NCI-H1105 treated with DMSO at 0.1 percent for 48 hours (cell line): ENCODE measurements at places on chromosomes 7 and 10.

DNA sequence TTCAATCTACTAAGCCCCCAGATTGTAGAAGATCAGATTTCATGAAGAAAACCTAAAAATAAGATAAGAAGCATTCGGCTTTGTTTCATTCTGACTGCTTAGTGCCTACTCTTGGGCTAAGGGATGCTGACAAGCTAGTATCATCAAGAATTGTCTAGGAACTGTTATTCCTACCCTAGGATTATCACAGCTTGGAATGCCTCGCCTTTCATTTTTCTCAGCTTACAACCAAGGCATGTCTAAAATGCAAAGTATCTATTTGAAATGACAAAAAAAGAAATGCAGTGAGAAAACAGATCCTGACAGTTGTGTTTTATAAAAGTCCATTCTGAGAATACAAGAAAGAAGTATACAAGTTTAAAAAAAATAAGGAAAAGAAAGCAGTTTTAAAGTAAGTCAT, 441.0 kb downstream of the KCNMA1 start:
- DNase-seq, result no peak

GRCh38 chr7:70944516-70944915, 187.4 kb upstream of the GALNT17 start:
- no peak for DNase-seq

DNA sequence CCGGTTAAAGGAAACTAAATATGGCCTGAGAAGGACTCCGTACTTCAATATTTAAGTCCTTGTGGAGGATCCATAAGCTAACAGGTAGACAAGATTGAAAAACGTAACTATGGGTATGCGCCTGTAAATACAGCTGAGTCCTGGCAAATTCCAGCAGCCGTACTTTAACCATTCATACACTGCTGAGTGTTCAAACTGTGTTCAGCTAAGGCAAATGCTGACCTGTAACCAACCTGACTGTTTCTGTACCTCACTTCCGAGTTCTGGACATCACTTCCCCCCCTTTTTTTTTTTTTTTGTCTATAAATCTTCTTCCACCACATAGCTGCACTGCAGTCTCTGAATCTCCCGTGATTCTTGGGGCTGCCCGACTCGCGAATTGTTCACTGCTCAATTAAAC, 69.1 kb downstream of the SRPK2 start:
- DNase-seq, result no peak

DNA sequence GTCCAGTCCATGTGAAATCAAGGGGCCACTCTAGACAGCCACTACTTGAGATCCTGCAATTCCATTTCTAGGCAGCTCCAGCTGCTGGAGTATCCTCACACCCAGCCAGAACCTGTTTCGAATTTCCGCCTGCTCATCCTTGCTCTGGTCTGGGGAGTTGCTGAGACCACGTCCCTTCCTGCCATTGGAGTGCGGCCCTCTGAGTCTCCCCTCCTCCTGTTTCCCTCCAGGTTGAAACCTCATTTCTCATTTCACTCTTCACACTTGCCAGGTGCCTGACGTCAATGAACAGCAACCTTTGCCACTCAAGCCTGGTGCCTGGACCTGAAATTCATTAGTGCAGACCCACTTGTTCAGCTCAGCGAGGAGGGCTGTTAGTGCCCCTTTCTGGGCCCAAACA, 307.5 kb upstream of the SHH start:
- no peak for DNase-seq

DNA sequence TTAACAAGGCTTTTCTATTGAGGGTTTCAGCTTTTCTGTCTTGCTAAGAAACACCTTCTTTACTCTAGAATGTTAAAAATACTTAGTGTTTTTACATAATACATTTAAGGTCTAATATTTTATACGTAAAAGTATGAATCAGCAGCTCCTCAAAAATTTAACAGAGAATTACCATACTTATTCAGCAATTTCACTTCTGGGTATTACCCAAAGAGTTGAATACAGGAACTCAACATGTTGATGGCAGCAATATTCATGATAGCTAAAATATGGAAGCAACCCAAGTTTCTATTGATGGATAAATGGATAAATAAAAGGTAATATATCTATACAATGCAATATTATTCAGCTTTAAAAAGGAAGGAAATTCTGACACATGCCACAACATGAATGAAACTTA, 9.7 kb upstream of the OR13A1 start:
- DNase-seq, result no peak

DNA sequence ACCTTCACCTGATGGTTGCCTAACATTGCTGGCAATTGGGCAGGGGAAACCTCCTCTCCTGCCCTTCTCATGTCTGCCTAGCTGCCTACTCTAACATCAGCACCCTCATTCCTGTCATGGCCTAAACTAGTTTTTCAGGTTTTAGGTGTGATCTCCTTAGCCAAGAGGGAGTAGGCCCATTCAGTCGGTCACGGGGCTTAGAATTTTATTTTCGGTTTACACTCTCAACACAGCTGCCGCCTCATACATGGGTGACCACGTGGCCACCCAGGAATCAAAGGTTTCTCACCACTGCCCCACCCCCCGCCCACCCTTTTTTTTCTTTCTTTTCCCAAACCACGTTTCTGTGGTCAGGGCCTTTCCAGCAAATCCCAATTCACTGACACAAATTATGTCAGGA, 97.2 kb downstream of the RALA start:
- DNase-seq, result no peak

DNA sequence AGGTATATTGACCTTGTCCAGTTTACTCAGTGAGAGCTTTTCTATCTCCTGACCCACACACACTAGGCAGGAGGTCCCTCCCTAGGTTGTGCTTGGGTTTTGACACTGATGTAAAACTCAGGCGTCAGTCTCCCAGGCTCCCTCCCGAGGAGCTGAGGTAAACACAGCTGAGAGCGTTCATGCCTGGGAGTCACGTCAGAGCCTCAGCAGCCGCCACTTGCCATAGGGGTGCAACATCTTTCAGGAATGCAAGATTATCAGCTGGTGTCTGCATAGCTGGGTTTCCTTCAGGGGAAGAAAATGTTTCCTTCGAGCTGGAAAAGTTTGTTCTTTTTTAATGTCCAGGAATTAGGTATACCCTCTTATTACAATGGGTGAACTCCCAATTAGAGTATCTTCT, 70.6 kb downstream of the FGFR2 start:
- DNase-seq, result peak; percentile 13

DNA sequence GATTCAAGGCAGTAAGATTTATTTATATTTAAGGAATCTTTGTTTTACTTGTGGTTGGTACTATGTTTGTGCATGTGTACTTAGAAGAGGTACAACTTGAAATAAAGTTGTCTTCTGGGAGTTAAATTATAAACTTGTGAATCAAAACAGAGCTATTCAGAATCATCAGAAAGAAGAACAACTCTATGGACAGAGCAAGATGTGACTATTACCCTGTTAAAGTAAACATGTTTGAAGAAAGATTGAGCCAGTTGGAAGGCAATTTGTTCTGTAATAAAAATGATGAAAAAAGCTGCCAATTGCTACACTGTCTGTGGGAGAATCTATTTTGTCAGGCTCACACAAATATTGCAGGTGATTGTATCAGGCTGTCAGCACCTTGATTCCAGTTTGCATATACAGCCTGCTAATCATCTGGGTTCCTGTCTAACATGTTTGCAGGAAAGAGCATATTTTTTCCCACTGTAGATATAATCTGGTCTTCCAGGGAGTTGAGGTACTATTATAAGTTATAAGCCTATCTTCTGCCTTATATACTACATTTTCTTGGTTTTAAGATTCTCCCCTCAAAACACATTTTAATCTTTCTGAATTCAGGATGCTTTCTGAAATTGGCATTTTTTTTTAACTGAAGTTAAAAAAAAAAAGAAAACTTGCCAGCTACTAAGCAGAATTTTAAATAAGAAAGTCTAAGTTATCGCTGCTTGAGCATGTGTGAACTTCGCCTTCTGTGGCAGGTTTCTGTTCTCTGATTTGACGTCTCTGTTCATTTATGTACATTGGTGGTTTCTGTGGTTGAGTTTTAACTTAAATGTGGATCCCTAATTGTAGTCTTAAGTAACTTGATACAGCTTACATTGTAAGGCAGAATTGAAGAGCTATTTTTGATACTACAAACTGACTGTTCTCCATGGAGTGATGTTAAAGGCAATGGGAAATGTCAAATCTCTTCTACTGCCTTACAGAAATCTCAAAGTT, 46.0 kb downstream of the ZNRF2 start:
- DNase-seq, result no peak

DNA sequence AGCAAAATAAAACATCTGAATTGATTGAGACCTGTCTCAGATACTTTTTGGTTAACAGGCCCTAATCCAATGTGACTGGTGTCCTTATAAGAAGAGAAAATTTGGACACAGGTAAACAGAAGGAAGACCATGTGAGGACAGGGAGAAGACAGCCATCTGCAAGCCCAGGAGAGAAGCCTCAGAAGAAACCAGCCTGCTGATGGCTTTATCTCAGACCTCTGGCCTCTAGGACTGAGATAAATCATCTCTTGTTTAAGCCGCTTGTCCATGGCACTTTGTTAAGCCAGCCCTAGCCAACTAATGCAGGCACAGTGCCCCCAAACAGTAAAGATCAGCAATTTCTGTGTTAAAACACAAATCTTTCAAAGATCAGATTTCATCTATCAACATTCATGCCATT, 41.8 kb upstream of the FIGNL1 start:
- DNase-seq, result no peak

DNA sequence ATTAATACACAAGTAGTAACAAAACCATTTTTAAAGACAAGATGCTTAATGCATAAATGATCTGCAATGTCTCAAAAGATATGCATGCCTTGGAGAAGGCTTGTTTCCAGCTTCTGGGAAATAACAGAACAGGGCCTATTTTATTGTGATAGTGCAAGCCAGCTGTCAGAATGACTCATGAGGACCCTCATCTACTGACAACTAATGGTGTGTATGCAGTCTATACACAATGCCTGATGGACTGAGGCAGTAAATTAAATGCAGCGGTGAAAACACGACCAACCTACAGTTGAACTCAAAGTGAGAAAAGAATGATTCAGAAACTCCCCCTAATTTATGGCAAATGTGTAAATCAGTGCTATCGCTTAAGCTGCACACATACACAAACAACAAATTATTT, 46.3 kb downstream of the VPS41 start:
- DNase-seq, result no peak
